ENCODE measurements at places on chromosomes 6 and 20. TPM values are rescaled to one million over a fixed set of nuclear protein-coding genes. Genes with fewer than 3 reads are reported as not detected.
A peak's percentile ranks its signal among the peaks of the same experiment; 100 is the strongest.

The GLP1R gene
- polyA plus RNA-seq: not detected

The ROS1 gene
- polyA plus RNA-seq: 0.05 TPM

The GPSM3 gene
- polyA plus RNA-seq: 9.9 TPM

DNA sequence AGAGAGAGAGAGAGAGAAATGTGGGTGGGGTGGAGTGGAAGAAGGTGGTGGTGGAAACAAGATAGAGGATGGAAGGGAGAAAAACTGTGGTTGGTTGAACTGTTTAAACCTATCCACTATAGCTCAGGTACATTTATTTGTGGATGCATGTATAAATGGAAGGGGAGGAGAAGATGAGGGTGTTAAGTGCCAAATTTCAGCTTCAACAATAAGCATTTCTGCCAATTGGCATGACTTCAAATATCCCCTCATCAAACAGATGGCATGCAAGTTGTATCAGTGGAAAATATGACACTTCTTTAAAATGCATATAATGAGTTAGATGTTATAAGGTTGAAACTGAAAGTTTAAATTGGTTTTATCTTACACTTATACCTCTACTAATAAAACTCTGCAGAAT is 216.1 kb downstream of the LMBRD1 start:
- no peak for DNase-seq

The LAMA4 gene
- polyA plus RNA-seq: 157 TPM

DNA sequence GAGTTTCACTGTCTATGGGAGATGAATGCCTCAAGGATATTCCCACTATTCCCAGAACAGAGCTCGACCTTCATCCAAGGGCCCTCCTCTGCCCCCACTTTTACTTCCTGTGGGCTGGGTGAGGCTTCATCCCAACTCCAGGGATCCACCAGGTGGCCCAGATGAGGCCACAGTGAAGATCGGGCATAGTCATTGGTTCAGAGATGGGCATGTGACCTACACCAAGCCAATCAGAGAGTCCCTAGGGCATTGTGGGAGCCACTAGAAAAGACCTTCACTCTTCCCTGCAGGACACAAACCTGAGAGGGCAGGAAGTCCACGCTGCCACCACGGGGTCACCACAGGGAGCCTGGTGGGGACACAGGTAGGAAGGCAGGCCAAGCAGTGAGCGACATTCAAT is 72.9 kb upstream of the SLC22A16 start:
- no peak for DNase-seq

The SNAI1 gene
- polyA plus RNA-seq: 11.9 TPM

DNA sequence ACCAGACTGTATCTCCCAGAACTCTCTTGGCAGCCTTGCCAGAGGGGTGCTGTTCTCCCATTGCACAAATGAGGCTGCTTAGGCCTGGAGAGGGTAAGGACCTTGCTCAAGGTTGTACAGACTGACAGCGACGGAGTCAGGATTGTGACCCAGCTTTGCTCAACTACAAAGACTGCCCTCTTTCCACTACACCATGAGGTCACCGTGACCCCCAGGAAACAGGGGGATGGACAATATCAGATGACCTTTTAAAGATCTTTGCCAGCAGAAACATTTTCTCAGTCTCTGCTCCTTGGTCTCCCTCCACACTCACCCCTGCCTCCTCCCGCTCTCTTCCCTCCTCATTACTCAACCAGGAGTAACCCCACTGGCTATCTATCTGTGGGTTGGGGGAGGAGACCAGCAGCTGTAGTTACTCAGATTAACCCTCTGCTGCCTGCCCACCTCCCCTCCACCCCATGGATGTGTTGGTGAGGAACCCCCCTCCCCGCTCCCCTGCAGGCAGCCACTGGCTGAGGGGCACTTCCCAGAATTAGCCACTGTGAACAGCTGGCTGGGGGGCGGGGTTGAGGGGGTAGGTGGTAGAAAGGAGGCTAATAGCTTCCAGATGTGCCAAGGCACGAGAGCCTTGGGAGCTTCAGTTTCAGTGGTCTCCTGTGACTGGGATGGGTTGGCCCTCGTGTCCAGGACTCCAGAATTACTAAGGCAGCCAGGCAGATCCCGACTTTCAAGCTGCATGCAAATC is 26.9 kb upstream of the MRPS18A start:
- DNase-seq: peak; percentile 69

The HLA-DRB1 gene
- 20.5 TPM for polyA plus RNA-seq

- DNase-seq: no peak
Observed at GRCh38 chr6:49004801-49005200, 458.3 kb downstream of the MMUT start.

GRCh38 chr20:23320317-23320716 is 30.3 kb upstream of the NXT1 start:
- no peak for DNase-seq

GRCh38 chr6:112980676-112981075 is 633.5 kb downstream of the RFPL4B start:
- DNase-seq: no peak

- DNase-seq: no peak
Observed at GRCh38 chr6:117555262-117555849, 47.0 kb downstream of the GOPC start.
